ENCODE measurements at places on chromosomes 6 and 20.
A peak's percentile ranks its signal among the peaks of the same experiment; 100 is the strongest.

- DNase-seq, result no peak
These were observed 6.5 kb downstream of the BMP5 start for GRCh38 chr6:55868771-55869479.

DNA sequence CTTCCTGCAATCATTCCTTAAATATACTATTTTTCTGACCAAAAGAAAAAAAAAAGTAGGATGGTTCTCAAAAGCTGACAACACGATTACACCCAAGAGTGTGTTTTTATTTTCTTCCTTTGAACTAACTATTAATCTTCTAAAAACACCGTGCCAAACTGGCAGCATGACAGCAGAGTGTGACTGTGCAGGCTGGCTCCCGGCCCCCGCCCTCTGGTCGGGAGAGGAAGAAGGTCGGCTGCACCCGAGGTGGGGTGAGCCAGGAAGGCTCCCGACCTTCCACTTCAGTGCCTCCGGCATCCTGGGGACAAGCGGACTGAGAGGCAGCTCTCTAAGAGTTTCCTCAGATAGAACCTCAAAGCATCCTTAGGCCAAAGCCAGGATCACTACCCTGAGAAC, 29.2 kb downstream of the SLC22A23 start:
- DNase-seq, result no peak

- DNase-seq, result no peak
These were observed 98.1 kb upstream of the MARCKS start for GRCh38 chr6:113758826-113759574.

GRCh38 chr6:14354919-14355572, 237.5 kb downstream of the CD83 start:
- DNase-seq, result peak; percentile 4

DNA sequence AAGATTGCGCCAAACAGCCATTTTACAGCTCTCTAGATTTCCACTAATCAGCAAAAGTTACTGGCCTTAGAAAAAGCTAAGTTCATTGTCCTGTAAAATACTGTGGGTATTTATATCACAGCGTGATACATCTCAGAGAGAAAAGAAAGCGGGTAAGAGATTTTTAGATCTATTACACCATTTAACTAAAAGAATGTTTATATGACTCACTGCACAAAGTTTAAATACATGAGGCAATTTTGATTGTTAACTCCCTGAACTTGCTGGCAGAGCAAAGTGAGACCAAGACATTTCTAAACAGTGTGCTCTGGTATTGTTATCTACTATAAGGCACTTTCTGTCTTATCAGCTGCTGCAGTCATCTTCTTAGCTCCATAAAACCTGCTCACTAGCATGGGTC, 314.3 kb downstream of the EPHA7 start:
- DNase-seq, result no peak

DNA sequence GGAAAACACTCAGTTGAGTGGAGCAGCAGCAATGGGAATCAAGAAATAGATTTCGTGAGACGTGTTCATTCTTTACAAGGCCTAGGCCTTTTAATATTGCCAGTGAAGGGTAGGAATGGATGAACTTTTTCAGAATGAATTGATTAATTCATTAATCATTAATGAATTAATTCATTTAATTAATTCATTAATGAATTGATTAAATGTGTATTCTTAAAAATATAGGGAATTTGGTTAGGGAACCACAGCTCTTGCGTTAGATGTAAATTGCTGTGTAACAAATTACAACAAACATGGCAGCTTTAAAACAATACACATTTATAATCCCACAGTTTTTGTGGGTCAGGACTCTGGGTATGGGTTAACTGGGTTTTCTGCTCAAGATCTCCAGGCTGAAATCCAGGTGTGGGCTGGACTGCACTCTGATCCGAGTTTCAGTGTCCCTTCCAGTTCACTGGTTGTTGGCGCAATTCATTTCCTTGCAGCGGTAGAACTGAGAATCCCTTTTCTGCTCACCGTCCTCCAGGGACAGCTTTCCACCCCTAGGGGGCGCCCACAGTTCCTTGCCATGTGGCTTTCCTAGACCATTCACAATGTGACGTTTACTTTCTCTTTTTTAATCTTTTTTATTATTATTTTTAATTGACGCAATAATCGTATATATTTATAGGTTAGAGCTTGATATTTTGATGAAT, 32.8 kb upstream of the BCAS1 start:
- DNase-seq, result peak; percentile 71

GRCh38 chr6:41027241-41027640, 11.8 kb downstream of the UNC5CL start:
- DNase-seq, result no peak

GRCh38 chr6:135992739-135993138, 141.2 kb downstream of the PDE7B start:
- DNase-seq, result no peak

GRCh38 chr6:70894001-70894400, 62.9 kb downstream of the B3GAT2 start:
- no peak for DNase-seq

- no peak for DNase-seq
These were observed 54.9 kb upstream of the ARHGAP18 start for GRCh38 chr6:129764761-129765407.

DNA sequence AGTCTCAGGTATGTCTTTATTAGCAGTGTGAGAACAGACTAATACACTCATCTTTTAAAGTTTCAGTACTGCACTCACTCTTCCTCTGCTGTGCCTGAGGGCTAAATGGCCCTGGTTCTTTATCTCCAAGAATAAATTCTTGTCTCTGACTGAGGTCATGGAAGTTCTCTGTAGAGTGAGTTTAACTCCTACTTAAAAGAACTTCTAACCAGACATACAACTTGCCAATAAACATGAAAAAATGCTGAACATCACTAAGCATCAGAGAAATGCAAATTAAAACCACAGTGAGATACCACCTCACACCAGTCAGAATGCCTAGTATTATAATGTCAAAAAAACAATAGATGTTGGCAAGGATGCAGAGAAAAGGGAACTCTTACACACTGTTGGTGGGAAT, 73.6 kb downstream of the ADAT2 start:
- no peak for DNase-seq

DNA sequence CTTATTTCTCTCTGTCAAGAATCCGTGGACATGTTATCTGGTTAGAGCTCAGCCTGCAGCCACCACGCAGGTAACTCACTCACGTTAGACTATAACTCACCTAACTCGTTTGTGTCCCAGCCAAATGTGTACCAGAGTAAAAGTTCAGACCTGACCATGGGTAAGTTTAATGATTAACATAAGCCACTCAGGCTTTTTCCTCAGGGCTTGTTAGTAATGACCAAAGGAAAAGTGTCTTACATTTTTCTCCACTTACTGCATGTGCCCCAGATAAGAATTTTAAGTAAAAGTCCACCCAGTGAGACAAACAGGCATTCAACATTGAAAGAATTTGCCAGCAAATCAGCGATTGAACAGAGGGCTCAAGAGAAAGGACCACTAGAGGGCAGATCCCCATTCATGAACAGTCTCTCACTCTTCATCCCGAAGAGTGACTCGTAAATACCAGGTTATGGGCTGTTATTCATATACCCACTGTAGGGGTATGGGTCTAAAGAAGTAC, at the start of gene PKHD1:
PKHD1 (minus strand) TSS at position 116 of the 502 bp plus-strand sequence. CDS start 2,680 bp downstream, outside the sequence.
- no peak for DNase-seq

DNA sequence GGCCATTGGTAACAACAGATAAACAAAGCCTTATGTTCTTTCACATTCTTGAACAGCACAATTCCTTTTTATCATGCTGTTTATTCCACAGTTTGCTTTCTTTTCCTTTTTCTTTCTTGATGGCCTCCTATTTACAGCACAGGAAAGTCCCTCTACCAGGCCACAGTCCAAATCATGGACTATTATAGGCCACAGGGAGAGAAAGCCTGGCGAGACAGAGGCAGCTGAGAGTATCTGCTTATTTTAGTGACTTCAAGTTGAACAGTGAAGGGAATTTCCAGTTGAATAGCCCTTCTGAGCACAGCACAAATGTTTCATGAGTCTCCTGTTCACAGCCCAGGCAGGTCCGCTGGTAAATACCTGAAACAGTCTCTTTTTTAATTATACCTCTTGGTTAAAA, 263.7 kb upstream of the ARID1B start:
- no peak for DNase-seq

DNA sequence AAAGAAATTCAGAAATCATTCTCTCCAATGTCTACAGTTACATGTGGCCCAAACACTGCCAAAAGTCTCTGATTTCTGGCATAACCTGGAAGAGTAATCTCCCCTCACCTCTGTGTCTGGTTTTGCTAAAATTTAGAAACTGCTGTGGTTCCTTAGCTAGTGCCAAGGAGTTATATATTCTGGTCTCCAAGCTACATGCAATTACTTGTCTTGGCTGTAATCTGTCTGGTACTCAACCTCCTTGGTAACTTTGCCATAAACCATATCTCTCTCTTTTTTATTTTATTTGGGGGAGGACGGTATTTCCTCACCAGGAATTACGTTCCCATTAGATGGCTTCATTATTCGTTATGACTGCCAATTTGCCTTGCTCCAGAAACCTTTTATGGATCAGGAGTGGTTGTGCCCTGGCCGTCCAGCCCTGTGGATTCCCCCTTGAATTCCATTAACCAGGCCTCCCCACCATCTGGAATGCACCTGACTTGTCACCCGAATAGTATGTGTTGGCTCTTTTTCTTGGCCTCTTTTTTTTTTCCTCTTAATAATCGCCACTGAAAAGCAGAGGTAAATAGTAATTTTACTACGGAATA, 400.0 kb downstream of the CD83 start:
- DNase-seq, result no peak

DNA sequence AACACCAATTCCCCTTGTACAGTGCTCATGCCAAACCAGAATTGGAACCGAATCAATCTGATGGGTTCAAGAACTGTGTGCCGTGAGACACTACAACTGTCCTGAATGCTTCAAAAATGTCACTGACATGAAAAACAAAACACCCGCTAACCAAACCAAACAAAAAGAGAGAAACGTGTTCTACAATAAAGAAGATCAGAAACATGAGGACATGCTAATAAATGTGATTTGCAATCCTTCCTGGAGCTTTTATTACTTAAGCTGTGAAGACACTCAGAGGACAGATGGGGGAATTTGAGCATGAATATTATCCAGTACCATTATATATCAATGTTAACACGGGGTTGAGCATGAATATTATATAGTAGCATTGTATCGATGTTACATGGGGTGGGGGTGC, 72.2 kb upstream of the NFATC2 start:
- DNase-seq, result no peak

GRCh38 chr6:122484760-122485159, 13.2 kb upstream of the SERINC1 start:
- no peak for DNase-seq

GRCh38 chr6:53629862-53630532, 35.6 kb downstream of the KLHL31 start:
- no peak for DNase-seq

- no peak for DNase-seq
These were observed 112.1 kb upstream of the ASF1A start for GRCh38 chr6:118781897-118782296.

DNA sequence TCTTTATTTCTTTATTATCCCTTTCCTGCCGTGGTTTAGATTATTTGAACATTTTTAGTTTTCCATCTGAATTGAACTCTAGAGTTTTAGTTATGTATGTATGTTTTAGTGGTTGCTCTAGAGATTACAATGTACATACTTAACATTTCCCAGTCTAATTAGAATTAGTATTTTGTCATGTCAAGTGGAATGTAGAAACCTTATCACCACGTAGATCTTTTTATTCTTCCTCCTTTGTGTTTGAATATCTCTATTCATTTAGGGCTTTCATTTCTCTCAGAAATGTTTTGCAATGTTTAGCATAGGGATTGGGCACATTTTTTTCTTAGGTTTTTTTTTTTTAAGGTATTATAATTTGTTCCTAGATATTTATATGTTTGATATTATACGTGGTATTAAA, 73.1 kb upstream of the EZR start:
- no peak for DNase-seq

- DNase-seq, result no peak
These were observed 199.2 kb downstream of the MAFB start for GRCh38 chr20:40489886-40490285.

- no peak for DNase-seq
These were observed 48.5 kb downstream of the FHL5 start for GRCh38 chr6:96611342-96611991.

- DNase-seq, result no peak
These were observed 2.9 kb upstream of the LY6G6D start for GRCh38 chr6:31712296-31712695.

- DNase-seq, result no peak
These were observed 44.8 kb downstream of the TCP11 start for GRCh38 chr6:35096129-35096862.

DNA sequence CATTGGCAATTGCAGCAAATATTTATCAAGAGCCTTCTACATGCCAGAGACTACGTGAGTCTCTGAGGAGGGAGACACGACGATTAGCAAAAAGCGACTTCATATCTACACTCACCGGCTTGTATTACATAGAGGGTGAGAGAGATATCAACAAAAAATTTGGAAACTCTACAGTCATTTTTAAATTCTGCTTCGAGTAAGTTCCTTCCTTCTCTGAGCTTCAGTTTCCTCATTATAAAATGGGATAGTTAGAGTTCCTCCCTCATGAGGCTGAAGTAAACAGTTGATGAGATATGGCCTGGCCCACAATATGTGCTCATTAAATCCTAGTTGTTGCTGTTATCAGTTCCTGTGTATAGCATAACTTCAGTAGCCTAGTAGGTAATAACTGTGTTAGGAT, 64.1 kb upstream of the SIRPA start:
- no peak for DNase-seq

DNA sequence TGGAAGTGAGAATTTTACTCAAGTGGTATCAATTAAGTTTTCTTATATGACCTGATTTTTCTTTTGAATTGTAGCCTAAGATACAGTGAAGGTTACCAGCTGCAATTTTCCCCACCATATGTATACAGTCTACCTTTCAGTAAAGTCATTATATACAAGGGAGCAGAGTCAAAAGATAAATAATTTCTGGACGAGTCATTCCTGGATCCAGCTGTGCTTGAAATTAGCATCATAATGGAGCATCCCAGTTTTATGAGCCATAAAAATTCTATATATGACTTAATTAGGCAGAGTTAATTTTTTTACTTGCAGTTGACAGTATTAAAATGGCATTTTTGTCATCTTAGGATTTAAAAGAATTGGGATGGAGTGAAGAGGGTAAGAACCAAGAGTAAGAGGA, 1008.4 kb downstream of the PHF3 start:
- DNase-seq, result no peak

GRCh38 chr6:118897386-118897785, 3.4 kb downstream of the ASF1A start:
- no peak for DNase-seq

DNA sequence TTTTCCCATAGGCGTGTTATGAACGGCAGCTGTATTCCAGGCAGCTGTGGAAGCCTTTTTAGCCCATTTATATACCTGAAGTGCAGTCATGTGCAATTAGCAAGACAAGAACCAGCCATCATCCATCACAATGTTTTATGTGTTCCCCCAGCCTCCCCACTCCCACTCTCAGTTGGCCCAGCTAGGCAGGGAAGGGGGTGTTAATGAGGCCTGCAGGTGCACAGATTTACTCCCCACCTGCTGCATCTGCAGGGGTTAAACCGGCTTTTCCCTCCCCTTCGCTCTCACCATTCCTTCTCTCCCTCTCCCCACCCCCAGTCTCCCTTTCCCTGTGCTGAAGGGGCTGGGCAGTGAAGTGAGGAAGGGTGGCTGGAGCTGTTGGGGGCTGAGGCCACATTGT, 149.8 kb upstream of the AKAP12 start:
- no peak for DNase-seq
